DMS 273 treated with DMSO at 0.1 percent for 48 hours (cell line): ENCODE measurements at places on chromosomes 1 and 21.

DNA sequence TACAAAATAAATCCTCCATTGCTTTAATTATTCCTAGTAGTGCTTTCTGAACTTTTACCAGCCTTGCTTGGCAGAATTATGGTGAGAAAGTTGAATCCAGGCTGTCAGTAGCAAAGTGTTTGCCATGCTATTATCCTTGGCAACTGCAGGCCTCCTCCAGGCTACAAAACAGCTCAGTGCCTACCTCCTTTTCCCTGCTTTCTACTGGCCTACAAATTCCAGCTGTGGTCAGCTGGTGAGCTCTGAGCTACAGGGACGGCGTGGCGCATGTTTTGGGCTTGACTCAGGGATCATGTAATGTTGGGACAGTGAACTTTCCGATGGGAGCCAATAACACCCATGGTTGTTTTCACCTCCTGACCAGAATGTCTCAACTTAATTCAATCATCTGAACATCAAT, 456.1 kb upstream of the ADAMTS5 start:
- no peak for DNase-seq

DNA sequence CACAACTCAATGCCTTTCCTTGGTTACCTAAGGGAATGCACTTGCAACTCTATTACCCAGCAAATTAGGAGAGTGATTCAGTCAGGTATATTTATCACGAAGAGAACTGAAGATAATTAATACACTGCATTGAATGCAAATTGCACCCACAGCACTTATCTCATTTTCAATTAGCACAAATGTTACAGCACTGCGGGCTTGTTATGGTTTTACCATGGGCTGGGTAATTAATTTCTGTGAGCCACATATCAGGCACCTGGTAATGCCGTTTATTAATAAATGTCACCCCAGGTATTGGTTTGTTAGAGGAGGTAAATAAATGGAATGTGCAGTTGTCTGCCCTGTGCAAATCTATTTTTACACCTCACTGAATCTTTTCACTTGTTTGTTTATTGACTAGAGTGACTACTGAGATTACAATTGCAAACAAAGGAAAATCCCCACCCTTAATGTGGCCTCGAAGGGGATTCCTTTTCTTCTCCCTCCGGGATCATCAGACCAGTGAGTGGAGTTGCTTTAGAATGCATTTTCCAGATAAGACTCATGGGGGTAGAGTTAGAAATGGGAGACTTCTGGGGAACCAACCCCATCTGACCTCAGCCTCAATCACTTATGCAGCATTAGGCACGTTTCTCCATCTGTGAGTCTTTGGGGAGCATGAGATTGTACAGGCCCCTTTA, 269.3 kb downstream of the RPS6KC1 start:
- DNase-seq: no peak

DNA sequence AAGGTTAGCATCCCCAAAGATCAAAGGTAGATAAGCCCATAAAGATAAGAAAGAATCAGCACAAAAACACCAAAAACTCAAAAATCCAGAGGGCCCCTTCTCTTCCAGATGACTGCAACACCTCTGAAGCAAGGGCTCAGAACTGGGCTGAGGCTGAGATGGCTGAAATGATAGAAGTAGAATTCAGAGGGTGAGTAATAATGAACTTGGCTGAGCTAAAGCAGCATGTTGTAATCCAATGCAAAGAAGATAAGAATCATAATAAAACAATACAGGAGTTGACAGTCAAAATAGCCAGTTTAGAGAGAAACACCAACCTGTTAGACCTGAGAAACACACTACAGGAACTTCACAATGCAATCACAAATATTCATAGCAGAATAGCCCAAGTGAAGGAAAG, 406.9 kb upstream of the CXADR start:
- no peak for DNase-seq

- no peak for DNase-seq
Measured at GRCh38 chr1:4486408-4487120, 167.8 kb upstream of the AJAP1 start.

DNA sequence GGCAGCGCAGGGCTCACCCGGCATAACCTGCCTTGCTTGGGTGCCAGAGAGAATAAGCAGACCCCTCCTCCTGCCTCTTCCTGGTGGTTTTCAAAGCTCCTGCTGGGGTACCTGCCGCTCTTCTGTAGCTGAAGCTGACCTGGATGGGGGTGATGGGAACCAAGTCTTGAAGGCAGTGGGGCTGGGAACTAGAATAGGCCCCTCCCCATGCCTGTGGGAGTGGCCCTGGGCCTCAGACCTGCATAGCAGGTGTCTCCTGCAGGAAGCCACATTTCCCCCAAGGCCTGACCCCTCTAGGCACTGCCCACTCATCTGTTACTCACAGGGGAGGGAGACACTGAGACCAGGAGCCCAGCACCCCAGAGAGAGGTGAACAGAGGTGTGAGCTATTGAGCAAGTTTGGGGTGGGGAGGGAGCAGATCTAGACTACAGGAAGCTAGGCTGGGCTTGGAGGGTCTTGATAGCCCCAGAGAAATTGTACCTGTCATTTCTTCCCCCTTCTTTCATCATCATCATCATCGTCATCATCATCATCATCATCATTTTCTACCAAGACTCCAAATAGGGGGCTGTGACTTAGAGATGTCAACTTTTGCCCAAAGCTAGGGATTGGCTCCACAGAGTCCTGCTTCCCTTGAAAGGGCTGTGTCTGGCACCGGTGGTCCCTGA, 10.1 kb downstream of the PADI1 start:
- DNase-seq: no peak
